ENCODE measurements at places on chromosomes 2 and 18. TPM values are rescaled to one million over a fixed set of nuclear protein-coding genes. Genes with fewer than 3 reads are reported as not detected.

IFIH1 gene
- 15.1 TPM for total RNA-seq

CYP27A1 gene
- total RNA-seq, result 70.0 TPM

ALPI gene
- total RNA-seq, result 24.6 TPM

RAMP1 gene
- total RNA-seq, result 10.9 TPM

TCF7L1 gene
- total RNA-seq, result 1.3 TPM

DUSP19 gene
- total RNA-seq, result 1.5 TPM

PELI1 gene
- total RNA-seq, result 48.9 TPM

MARS2 gene
- total RNA-seq, result 11.2 TPM

LHCGR gene
- not detected for total RNA-seq

MYO5B gene
- total RNA-seq, result 52.7 TPM

ANKRD30BL gene
- total RNA-seq, result not detected

LOXL3 gene
- 6.9 TPM for total RNA-seq

RNF152 gene
- 61.0 TPM for total RNA-seq

CCDC195 gene
- not detected for total RNA-seq

SLC16A14 gene
- total RNA-seq, result 3.4 TPM

AMER3 gene
- 0.16 TPM for total RNA-seq

TUBB6 gene
- 116 TPM for total RNA-seq

OST4 gene
- 245 TPM for total RNA-seq

FOXD4L1 gene
- 0.17 TPM for total RNA-seq

HOXD9 gene
- 2.1 TPM for total RNA-seq

NMUR1 gene
- 1.2 TPM for total RNA-seq

SALL3 gene
- total RNA-seq, result not detected

TFPI gene
- 46.7 TPM for total RNA-seq

MOCOS gene
- total RNA-seq, result 4.4 TPM

NT5C1B gene
- not detected for total RNA-seq

LCT gene
- total RNA-seq, result 0.09 TPM

CD8A gene
- 9.1 TPM for total RNA-seq

ZNF396 gene
- 2.8 TPM for total RNA-seq

RAD51AP2 gene
- not detected for total RNA-seq

SLC14A1 gene
- total RNA-seq, result 1.1 TPM

ACADL gene
- not detected for total RNA-seq

SLC9A4 gene
- 0.17 TPM for total RNA-seq

TLX2 gene
- 1.6 TPM for total RNA-seq

AQP12A gene
- total RNA-seq, result 18.9 TPM

GAL3ST2 gene
- total RNA-seq, result 15.1 TPM

FBXO15 gene
- 0.43 TPM for total RNA-seq

LAMA1 gene
- 6.1 TPM for total RNA-seq

FAP gene
- total RNA-seq, result 0.20 TPM

ANKRD62 gene
- 1.8 TPM for total RNA-seq

ANKAR gene
- total RNA-seq, result 14.2 TPM

IL36A gene
- total RNA-seq, result not detected

IKZF2 gene
- total RNA-seq, result 5.6 TPM

FOXI3 gene
- total RNA-seq, result not detected

FRZB gene
- total RNA-seq, result 5.9 TPM

C1GALT1C1L gene
- not detected for total RNA-seq

CENPO gene
- total RNA-seq, result 15.7 TPM

COL4A3 gene
- total RNA-seq, result 0.16 TPM

Measured in mucosa of descending colon (tissue), 3 donors.